ENCODE measurements at places on chromosomes 4 and X.

DNA sequence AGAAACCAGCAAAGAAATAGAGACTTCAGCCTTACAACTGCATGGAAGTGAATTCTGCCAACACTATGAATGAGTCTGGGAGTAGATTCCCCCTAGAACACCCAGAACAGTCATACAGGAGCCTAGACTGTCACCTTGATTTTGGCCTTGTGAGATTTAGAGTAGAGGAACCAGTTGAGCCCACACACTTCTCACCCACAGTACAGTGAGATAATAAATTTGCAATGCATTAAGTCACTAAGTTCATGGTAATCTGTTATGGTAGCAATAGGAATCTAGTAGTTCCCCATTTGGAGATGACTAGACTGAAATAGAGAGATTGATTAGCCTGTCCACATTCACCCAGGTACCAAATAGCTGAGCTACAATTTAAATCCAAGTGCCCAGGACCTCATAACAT lies 59.0 kb downstream of the FAM13A start:
- no peak for DNase-seq

GRCh38 chr4:78721747-78722146 lies 54.4 kb upstream of the BMP2K start:
- no peak for DNase-seq

DNA sequence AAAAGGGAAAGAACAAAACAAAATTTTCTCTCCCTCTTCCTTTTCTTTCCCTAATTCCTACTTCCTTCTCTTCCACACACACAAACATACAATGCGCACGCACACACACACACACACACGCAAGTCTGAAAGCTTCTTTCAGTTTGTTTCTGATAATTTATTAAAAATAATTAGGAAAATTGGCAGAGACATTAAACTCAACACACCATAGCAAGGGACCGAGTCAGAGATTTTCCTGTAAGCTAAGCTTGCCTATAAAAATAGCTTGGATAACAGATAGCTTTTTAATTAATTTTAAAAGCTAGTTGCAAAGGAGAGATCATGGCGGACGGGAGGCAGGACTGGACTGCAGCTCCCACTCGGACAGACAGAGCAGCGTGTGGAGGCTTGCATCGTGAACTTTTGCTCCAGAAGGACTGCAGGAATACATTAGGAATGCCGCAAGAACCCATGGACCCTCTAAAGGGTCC lies 92.6 kb upstream of the MAPK10 start:
- no peak for DNase-seq

- no peak for DNase-seq
Measured at GRCh38 chr4:120263618-120264017, 197.0 kb upstream of the MAD2L1 start.

- no peak for DNase-seq
Measured at GRCh38 chr4:33996075-33996718, 2248.1 kb downstream of the ARAP2 start.

DNA sequence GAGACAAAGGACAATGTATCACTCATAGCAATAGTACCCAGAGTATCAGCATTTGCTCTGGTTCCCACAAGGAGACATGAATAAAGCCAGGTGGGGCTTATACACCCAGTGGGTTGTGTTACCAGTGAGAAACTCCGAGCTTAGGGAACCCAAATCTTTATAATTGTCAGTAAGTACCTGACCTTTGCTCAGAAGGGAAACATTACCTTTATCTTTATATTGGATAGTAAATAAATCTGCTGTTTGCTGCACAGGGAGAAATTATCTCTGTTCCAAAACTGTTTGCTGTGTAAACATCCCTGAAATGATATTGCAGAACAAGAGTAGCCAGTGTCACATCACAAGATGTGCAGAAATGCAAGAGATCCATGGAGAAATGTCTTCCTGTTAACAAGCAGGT lies 12.1 kb upstream of the SLAIN2 start:
- DNase-seq, result no peak

GRCh38 chrX:105331244-105331643 lies 110.8 kb upstream of the TEX13A start:
- DNase-seq, result no peak

DNA sequence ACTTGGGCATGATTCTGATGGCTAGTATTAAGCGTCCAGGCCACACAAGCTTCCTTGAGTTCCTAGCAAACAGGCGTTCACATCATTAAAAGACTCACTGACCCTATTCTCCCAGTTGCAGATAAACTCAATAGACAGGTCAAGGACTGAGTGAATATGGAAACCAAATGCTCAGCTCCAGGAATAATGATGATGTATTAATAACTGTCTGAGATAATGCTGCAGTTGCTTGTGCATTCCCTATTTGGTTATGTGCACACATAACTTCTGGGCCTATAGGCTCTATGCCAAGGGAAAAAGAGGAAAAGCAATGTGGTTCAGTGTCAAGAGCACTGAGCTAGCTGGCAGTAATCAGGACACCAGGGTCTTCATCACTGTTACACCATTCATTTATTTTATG lies 3.5 kb downstream of the RAB9B start:
- no peak for DNase-seq

- DNase-seq, result no peak
Measured at GRCh38 chr4:82620126-82620735, 58.4 kb upstream of the TMEM150C start.

GRCh38 chrX:45295259-45295986 lies 94.7 kb upstream of the DIPK2B start:
- DNase-seq, result no peak

DNA sequence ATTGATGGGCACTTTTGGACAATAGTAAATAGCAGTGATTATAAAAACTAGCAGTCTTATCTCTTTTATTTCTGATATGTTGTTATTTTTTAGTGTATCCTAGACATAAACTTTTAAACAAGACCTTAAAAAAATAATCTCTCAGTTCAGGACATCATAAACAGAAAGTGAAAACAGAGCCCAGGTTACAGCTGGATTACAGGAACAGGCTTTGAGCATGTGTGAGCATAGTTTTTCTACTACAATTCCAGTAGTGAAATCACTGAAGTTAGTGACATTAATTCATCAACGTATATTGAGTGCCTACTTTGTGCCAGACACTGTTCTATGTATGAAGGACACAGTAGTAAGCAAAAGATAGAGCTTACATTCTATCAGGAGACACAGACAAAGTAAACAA lies 16.9 kb downstream of the TRIM75 start:
- DNase-seq, result no peak

GRCh38 chrX:49695276-49696180 lies at the start of gene PAGE1:
Gene PAGE1 (minus strand): TSS chrX:49695984. CDS start chrX:49694770, 1,214 bp downstream.
- no peak for DNase-seq

GRCh38 chrX:22795671-22796070 lies 204.1 kb upstream of the DDX53 start:
- DNase-seq, result no peak

- no peak for DNase-seq
Measured at GRCh38 chr4:68630371-68630770, 40.1 kb downstream of the UGT2B15 start.

DNA sequence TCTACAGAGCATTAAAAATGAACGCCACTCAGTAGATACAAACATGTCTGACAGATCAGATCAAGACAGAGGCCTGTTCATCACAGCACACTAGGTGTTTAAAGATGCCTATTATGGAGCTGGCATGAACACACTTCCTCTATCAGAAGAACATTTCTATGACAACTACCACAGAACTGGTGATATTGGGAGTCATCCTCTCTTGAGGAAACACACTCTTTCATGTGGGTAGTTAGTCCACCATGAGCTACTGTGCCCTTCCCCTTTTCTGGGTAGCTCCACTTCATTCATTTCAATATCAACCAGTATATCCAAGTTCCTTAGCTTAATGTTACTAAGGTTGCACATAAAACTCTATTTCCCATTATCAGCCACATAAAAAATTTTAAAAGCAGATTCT lies 46.7 kb downstream of the MAOB start:
- no peak for DNase-seq

- no peak for DNase-seq
Measured at GRCh38 chr4:15153662-15154061, 151.4 kb downstream of the CPEB2 start.

DNA sequence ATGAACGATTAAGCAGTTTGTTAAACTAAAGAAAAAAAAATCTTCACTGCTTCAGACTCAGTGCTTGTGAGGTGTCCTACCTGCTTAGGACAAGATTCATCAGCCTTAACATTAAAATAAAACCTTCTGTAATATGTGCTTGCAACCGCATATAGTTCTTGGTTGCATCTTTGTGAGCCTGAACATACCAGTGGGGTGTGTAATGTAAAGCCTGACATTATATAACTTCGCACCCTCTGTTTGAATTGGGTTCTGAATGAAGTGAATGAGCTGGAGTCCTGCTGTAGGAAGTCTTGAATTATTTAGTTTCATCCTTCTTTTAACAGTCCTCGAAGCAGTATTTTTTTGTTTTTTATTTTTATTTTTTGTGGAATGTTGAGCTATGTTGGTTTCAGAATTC lies 3.1 kb downstream of the KDM6A start:
- DNase-seq, result no peak

- no peak for DNase-seq
Measured at GRCh38 chr4:40379248-40379647, 44.1 kb downstream of the CHRNA9 start.

DNA sequence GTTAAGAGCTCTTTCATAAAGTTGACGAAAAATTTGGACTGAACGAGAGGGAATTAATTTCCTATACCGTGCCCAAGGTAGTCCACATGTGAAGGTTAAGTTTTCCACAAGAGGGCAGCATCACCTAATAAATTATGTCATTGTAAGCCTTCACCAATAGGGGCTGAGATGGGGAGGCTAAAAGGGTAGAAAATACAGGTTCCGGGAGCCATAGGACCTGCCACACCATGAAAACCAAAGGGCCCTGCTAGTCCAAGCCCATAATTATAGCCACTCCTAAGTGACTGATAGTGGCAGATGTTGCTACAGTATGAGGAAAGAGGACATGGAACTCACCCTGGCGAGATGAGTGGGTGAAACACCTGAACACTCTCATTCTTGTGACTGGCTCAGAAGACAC lies 122.2 kb downstream of the SHROOM4 start:
- DNase-seq, result no peak

DNA sequence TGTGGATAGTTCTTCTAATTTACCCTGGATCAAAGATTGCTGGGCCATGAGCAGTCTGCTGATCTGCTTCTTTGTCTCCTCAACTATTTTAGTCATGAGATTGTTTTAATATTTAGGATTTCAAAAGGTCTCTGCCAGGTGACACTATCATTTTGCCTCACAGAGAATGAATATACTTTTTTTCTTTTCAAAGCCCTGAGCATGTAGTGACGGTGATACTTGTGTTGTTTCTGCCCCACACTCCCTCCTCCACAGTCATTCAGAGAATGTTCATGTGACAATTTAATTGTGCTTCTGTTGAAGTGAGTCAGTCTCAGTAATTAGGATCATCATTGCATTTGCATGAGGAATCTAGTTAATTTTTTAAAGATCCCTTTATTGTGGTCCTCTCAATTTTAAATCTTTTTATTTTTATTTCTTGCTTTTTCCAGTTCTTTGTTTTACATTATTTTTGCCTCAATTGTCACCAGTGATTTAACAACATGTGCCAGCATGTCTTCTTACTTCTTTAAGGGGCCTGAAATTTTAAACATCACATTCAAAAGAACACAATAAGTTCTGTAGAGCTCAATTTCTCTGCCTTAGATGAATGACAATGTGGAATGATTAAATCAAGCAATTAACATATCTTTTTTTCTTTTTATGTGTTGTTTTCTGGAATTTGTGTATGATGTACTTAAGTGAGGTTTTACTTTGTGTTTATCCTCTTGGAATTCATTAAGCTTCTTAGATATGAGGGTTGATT lies 12.3 kb downstream of the MMRN1 start:
- DNase-seq, result no peak

DNA sequence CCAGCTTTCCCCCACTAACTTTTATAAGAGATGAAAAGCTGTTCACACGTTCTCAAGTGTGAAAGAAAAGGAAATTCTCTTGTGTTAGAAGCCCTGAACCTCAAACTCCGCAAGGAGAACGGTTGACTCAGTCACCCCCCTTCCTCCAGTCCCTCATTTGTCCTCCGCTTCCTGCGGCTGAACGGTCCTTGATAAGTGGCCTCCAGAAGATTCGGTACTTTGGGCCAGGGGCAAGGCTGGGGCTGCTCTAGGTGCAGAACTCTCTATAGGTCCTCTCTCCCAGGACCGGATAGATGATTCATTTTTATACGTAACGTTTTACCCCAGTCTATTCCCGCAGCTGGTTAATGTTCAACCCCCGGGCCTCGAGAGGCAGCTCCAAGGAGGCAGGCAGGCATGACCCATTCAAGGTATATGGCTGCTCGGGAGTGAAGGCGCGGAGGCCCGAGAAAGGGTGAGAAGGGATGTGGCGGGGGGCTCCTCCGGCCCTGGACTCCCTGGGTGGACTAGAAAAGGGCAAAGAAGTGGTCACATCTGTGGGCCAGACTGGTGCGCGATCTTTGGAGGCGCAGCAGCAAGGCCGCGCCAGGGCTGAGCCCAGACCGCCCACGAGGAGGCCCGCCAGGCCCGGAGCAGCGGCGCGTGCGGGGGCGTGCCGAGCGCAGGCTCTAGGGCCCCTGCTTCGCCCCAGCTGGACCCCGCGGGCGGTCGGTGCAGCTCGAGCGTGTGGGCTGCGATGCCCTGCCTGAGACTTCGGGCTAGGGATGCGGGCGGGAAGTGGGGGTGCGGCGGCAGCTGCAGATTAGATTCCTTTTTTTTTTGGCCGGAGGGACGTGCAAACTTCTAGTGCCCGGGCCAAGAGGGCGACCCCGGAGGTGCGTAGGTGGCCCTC lies 11.7 kb downstream of the PITX2 start:
- DNase-seq, result no peak

Data from stimulated activated CD8-positive, alpha-beta memory T cell treated with anti-CD3 and anti-CD28 coated beads, Interleukin-7, amount 100 ng/mL, for 1 hour (primary cell).